CD4-positive, CD25-positive, alpha-beta regulatory T cell (primary cell): ENCODE measurements at places on chromosomes 6 and 20. TPM values are rescaled to one million over a fixed set of nuclear protein-coding genes. Genes with fewer than 3 reads are reported as not detected.
A peak's percentile ranks its signal among the peaks of the same experiment; 100 is the strongest.

TAF8 gene
- total RNA-seq, result 46.7 TPM

FABP7 gene
- not detected for total RNA-seq

IYD gene
- total RNA-seq, result not detected

GSTA1 gene
- not detected for total RNA-seq

PPIL6 gene
- 0.91 TPM for total RNA-seq

DNA sequence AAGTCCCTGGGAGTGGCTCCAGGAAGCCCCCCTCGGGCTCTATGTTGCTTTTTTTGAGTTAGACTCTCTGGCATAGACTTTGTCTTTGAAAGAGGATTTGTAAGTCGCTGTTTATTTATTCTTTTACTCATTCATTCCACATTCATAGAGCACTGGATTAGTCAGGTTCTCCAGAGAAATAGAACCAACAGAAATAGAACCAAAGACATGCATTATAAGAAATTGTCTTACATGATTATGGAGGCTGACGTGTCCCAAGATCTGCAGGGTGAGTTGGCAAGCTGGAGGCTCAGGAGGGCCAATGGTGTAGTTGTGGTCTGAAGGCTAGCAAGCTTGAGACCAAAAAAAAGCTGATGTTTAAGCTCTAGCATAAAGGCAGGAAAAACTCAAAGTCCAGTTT, 98.3 kb upstream of the CHD6 start:
- DNase-seq, result no peak
- peaks cover 4% of the 10 kb centered on the region for H3K27me3 ChIP-seq
- H3K4me1 ChIP-seq, result no peaks in the 10 kb centered on the region
- H3K27ac ChIP-seq, result no peak overlapping the region
- H3K36me3 ChIP-seq, result no peaks in the 10 kb centered on the region

DNA sequence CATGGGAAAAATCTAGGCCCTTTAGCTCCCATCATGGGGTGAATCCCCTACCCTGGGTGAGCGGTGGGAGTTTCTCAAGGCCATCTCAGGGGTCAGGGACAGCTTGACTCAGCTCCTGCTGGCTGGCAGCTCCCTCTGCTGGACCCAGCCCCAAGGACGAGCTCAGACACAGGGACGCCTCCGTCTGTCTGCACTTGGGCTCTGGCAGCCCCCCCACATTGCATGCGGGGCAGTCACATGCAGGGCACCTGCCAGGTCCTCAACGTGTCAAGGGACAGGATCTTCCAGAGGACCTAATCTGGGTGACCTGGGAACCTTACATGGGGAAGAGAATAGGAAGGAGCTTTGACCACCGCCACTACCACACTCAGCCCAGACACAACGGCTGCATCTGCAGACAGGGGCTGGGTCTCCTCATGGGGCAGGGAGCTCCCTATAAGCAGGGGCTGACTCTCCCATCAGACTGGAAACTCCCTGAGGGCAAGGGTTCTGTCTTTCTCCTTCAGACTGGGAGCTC, 173.4 kb downstream of the MRPL14 start:
- no peak overlapping the region for H3K4me3 ChIP-seq
- no peaks in the 10 kb centered on the region for H3K4me1 ChIP-seq
- peaks cover 17% of the 10 kb centered on the region for H3K27me3 ChIP-seq
- no peaks in the 10 kb centered on the region for H3K36me3 ChIP-seq

DNA sequence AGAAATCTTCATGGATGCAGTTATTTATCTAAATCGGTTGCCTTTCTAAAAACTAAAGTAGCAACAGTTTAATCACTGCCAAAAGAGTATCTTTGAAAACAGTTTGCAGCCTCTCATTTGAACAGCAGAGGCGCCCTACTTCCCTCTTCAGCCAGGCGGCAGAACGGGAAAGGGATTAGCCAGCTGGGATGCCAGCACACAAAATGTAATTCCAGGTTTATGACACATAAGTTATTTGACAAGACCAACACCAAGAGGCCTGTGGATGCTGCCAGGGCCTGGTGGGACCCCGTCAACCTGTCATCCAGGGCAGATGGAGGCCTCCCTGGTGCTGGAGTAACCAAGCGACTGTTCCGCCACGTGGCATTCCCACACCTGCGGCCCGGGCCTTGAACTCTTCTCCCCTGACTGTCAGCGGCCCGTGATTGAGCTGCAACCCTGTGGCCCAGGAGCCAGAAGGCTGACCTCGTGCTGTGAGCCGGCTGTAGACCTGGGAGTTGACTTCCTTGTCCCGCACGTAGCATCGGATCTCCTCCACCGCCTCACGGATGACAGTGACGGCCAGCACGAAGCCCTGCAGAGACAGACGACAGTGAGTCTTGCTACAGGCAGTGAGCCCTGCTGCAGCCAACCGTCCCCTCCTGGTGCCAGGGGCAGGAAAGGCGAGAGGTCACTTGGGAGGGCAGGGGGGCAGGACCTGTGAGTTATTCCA, 55.5 kb downstream of the ATP9A start:
- H3K27me3 ChIP-seq, result no peaks in the 10 kb centered on the region
- H3K36me3 ChIP-seq, result no peaks in the 10 kb centered on the region
- no peak for DNase-seq
- no peak overlapping the region for H3K27ac ChIP-seq

DNA sequence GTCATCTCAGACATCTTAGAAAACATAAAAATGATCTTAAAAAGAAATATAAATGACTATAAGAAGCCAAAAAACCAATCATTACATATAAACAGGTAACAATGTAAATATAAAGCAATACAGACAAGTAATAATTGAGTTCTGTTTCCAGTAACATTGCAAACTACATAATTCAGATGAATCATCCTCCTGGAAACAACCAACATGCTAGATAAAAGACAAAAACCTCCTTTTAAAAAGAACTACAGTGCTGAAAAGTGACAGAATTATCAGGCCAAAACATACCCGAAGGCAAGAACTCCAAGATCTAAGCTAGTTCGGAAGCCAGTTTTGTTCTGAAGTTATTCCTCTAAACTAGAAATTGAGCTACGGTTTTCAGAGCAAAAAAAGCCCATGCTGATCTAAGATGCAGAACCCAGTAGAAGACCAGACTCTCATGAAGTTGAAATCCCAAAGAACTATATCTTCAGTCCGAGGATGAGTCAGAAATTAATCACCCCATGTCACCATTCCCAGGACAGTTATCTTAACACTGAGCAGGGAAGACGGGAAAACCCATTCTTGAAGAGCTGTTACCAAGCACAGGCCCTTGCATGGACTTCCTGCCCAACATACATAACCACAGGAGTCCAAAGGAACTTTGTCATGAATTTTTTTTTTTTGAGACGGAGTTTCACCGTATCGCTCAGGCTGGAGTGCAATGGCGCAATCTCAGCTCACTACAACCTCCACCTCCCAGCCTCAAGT, 9.8 kb downstream of the PGM3 start:
- no peaks in the 10 kb centered on the region for H3K27me3 ChIP-seq
- no peak overlapping the region for H3K4me3 ChIP-seq
- peaks cover 48% of the 10 kb centered on the region for H3K36me3 ChIP-seq
- H3K27ac ChIP-seq, result no peak overlapping the region
- no peak for DNase-seq
- H3K4me1 ChIP-seq, result no peaks in the 10 kb centered on the region

GRCh38 chr6:30884521-30885480, 482 bp downstream of the DDR1 start:
- H3K27ac ChIP-seq, result no peak overlapping the region
- H3K4me1 ChIP-seq, result peaks cover 31% of the 10 kb centered on the region

DNA sequence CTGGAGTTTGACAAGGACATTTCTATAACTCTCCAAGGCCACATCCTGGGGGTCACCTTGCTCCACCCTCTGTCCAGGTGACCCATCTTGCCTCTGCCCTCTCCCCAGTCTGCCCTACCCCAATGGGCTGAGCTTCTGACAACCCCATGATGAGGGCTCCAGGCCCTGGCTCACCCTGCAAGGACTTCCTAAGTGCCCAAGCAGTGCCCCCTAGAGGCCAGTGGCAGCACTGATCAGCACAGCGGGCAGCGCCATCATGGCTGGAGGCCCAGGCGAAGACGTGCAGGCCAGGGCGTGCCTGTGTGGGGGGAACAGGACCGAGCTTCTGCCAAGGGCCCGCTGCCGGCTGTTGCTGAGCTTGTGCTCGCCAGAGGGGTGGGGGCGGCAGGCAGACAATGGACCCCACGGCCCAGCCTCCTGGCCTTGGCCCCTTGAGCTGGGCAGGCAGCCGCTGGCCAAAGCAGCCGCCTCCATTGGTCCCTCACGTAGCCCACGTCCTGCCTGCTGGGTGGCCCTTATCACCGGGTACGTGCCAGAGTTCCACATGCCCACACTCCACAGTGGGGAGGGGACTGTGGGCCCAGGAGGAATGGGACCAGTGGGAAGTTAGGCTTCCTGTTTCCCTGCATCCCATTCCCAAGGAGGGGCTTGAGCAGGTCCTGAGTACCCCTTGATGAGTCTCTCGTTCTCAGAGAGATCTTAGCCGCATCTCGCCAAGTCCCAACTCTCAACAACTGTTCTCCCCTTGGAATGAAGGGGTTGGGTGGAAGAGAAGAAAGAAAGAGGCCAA, 64.3 kb downstream of the MRPL14 start:
- no peaks in the 10 kb centered on the region for H3K4me1 ChIP-seq
- H3K4me3 ChIP-seq, result no peak overlapping the region
- no peak for DNase-seq
- H3K36me3 ChIP-seq, result no peaks in the 10 kb centered on the region
- H3K27ac ChIP-seq, result no peak overlapping the region

DNA sequence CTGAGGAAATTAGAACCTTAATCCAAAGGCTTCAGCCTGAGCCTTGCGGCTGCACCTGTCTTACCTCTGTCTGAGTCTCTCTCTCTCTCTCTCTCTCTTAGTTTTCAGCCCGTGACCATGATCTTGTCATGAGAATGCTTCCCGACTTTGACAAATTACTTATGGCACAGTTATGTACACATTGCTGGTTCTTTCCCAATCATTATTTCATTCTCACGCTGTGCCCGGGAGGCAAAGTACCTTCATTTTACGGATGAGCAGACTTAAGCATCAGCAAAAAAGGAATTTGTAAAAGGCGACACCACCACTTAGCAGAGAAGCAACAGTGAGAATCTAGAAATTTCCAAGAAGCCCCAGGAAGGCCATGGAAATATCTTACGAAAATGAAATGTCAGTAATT, 54.6 kb downstream of the GMPR start:
- H3K4me1 ChIP-seq, result no peaks in the 10 kb centered on the region
- no peak for DNase-seq
- H3K4me3 ChIP-seq, result no peak overlapping the region
- peaks cover 2% of the 10 kb centered on the region for H3K27me3 ChIP-seq
- no peak overlapping the region for H3K27ac ChIP-seq
- no peaks in the 10 kb centered on the region for H3K36me3 ChIP-seq

DNA sequence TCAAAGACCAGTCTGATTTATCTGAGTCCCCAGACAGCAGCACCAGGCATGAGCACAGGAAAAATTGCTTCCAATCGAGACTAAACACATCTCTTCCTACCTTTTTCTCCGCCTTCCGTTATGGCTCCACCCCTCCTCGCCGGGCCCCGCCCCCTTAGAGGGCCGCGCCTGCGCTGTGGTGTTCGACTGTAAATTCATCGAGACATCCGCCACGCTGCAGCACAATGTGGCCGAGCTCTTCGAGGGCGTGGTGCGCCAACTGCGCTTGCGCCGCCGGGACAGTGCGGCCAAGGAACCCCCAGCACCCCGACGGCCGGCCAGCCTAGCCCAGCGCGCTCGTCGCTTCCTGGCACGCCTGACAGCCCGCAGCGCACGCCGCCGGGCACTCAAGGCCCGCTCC, 8.9 kb downstream of the REM1 start:
- DNase-seq, result peak; percentile 16
- H3K4me3 ChIP-seq, result no peak overlapping the region
- no peak overlapping the region for H3K27ac ChIP-seq
- H3K27me3 ChIP-seq, result peaks cover 3% of the 10 kb centered on the region

DNA sequence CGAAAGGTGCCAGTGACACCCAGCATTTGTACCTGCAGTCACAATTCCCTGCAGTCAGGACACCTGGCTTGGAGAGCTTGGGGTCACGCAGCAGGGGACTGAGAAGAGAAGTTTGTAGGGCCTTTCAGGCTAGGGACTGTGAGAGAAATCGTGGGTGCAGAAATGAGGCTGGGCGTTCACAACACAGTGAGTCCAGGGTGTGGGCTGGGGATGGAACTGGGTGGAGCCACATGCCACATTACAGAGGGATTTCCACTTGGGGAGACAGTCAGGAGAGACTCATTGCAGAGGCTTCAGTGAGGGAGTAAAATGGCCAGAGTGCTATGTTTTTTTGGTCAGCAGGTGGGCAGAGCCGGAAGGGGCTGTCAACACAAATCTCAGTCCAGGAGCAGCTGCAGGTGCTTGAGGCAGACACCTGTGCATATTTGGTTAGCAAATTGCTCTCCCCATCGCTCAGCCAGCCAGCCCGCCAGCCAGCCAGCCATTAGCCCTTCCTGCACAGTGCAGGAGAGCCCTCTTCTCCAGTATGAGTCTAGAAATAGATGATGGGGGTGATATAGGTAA, 7.4 kb downstream of the ITPR3 start:
- H3K4me3 ChIP-seq, result no peak overlapping the region
- no peaks in the 10 kb centered on the region for H3K27me3 ChIP-seq
- peaks cover 9% of the 10 kb centered on the region for H3K36me3 ChIP-seq
- no peak for DNase-seq
- no peak overlapping the region for H3K27ac ChIP-seq
- H3K4me1 ChIP-seq, result peaks cover 24% of the 10 kb centered on the region

DNA sequence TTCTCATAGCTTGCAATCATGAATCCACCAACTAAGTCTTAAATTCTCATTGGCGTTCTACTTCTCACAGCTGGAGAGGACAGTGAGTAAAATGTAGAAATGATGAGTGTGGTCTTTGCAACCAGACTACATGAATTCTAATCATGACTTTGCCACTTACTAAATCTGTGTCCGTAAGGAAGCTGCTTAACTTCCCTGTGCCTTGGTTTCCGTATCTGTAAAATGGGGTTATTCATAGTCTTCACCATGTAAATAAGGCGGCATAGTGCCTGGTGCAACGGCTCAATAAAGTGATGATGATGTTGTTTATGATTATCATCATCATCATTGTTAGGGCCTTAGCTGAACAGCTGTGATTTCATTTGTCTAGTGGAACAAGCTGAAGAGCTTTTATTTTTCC, 12.6 kb downstream of the CFAP206 start:
- H3K27ac ChIP-seq, result no peak overlapping the region
- H3K27me3 ChIP-seq, result peaks cover 6% of the 10 kb centered on the region
- no peaks in the 10 kb centered on the region for H3K4me1 ChIP-seq
- DNase-seq, result no peak
- H3K36me3 ChIP-seq, result no peaks in the 10 kb centered on the region

- H3K27ac ChIP-seq, result no peak overlapping the region
- H3K4me1 ChIP-seq, result no peaks in the 10 kb centered on the region
- H3K36me3 ChIP-seq, result no peaks in the 10 kb centered on the region
- H3K27me3 ChIP-seq, result no peaks in the 10 kb centered on the region
Observed at GRCh38 chr6:18473755-18474154, 86.6 kb downstream of the RNF144B start.

DNA sequence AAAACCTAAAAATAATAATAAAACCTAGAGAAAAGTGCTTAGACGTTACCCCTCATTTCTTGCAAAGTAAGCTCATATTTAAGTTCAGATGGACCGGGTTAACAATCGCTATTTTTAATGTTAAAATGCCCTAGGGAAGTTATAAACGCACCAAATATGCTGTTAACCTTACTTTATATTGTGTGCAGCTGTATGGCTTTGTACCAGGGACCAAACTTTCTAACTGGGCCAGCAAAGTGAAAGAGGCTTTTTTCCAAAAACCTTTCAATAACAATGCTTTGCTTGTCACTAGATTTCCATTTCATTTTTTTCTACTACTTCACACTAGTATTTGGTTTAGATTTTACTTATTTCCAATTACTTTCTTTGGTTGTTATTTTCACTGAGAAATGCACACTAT, 248.5 kb downstream of the FOXC1 start:
- no peak overlapping the region for H3K27ac ChIP-seq
- H3K4me1 ChIP-seq, result no peaks in the 10 kb centered on the region
- H3K36me3 ChIP-seq, result no peaks in the 10 kb centered on the region
- no peaks in the 10 kb centered on the region for H3K27me3 ChIP-seq
- DNase-seq, result no peak

GRCh38 chr20:37262505-37262904, 891 bp upstream of the GHRH start:
- no peak overlapping the region for H3K27ac ChIP-seq
- DNase-seq, result no peak
- H3K36me3 ChIP-seq, result no peaks in the 10 kb centered on the region
